Activated T-cell treated with anti-CD3 and anti-CD28 coated beads for 48 hours (primary cell): ENCODE measurements at places on chromosomes 11 and 22.

GRCh38 chr11:73147771-73148681, 5.9 kb upstream of the FCHSD2 start:
- DNase-seq = no peak

GRCh38 chr11:10692531-10693115, 932 bp downstream of the IRAG1 start:
- DNase-seq = no peak

GRCh38 chr11:57373146-57373545, 7.8 kb downstream of the PRG3 start:
- DNase-seq = no peak

- DNase-seq = no peak
These were observed 67.5 kb upstream of the SCUBE2 start for GRCh38 chr11:9158898-9159391.

DNA sequence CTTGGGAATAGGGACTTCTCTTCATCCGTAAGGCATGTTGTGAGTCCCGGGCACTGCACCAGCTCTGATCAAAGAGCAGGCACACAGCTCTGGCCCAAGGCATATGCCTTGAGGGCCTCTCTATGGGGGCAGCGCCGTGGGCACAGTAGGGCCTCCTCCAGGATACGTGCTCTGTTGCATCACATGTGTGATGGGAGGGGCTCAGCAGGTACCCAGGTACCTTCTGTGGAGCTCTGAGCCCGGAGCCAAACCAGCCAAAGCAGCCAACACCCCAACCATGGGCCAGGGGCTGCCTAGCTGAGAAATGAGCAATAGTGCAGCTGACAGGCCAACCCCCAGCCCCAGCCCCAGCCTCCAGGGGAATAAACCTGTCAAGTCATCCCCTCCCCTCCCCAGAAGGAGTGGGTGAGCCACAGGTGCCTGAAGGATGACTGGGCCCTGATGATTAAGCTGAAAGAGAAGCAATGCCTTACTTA, 79.7 kb upstream of the SHISAL1 start:
- DNase-seq = no peak

DNA sequence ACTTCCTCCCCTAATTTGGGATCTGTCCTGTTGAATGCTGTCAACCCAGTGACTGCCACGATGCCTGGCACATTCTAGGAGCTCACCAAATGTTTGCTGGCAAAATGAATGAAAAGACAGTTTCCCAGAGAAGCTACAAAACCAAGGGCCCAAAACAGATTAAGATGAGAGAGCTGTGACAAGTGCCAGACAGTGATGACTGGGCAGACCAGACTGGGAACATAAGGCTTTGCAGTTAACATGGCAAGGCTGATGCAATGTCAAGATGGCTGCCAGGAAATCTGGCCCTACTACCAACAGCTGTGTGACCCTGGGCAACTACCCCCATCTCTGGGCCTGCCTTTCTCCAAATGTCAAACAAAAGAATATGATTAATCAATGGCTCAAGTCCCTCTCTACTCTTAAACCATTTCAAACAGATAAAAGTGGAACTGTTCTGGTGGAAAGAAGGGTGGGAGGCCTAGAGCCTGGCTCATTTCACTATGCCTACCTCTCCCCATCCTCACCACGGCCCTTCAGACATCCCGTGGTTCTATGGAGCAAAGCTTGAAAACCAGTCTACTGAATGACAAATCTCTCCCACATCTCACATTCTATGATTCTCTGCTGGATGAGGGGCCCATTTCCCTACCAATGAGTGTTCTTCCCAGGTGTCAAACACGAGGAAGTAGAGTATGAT, 12.8 kb downstream of the AP1B1 start:
- no peak for DNase-seq

DNA sequence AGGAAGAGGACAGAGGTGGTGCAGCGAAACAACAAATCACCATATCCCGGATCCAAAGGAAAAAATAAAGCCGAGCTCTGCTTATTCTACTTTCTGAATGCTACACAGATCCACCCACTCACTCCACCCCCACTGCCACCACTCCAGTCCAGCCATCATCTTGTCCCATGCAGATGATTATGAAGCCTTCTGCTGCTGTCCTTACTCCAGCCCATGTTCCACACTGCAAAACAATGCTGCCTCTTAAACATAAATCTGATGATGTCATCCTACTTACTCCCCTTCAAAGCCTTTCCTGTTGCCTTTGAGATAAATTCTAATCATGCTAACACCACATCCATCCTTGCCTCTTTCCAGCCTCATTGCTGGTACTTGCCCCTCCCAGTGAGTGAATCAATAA, 6.5 kb upstream of the DRD2 start:
- no peak for DNase-seq

- no peak for DNase-seq
These were observed 32.3 kb upstream of the RFPL3 start for GRCh38 chr22:32325416-32325801.

DNA sequence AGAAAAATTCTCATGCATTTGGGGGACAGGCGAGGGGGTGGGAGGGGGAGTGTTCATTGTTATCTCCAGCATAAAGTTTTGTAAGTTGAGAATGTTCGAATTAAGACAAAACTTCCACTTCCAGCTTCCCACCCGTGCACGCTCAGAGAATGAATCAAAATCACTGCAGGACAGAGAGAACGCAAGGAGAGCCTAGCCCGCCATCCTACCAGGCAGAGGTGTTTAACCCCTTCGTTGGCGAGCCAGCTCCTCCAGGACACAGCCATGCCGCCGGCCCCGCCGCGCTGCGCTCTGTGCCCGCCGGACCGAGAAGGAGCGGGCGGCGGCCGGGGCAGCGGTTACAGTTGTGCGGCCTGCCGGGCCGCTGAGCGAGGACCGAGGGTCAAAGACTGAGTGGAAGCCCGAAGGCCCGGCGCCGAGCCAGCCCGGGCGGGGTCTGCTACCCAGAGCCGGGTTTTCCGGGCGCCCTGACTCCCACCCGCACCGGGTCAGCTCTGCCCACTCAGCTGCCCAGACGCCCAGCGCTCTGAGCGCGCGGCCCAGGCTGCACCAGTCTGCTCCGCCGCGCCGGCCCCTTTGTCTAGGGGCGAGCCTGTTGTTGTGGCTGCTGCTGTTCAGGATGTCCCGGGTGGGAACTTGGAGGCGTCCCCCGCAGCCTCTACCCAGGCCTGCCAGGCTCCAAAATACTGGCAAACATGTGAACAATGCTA, at the start of gene NOX4:
NOX4 (minus strand) TSS at position 395 of the 710 bp plus-strand sequence; CDS start at position 266, 129 bp downstream.
- no peak for DNase-seq

DNA sequence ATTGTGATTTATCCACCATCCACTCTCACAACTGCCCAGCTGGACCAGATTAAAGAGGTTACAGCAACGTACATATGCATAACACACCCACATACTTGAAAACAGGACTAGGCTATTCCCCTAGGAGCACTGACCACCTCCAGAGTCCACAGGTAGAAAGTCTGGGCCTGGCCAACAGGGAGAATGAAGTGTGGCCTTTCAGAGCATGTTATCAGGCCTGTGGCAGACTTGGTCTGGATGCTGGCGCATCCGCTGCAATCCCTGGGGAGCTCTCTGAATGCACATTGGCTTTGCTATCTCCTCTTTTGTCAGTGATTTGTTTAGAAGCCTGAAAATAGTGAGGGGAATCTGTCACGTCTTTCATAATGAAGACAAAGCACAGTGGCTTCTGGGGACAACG, 86.7 kb downstream of the C11orf58 start:
- DNase-seq = no peak

DNA sequence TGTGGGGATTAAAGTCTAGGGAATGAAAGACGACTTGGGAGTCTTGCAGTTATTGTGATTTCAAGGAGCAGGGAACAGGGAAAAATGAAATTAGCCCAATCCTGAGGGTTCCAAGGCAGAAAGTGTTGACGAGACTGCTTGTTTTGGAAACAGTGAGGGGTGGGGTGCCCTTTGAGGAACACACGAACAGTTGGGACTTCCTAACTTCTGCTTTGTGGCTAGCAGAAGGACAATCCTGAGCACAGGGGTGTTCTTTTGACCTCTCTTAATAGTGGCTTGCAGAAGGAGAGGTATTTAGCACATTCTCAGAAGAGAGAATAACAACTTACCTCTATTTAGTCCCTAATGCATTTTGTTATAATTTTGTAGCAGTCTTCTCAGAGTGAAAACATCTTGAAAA, 545.9 kb upstream of the ARHGAP42 start:
- DNase-seq = no peak

GRCh38 chr11:6206456-6207180, 1.3 kb downstream of the C11orf42 start:
- no peak for DNase-seq

GRCh38 chr11:117998664-117999353, 12.6 kb downstream of the IL10RA start:
- DNase-seq = no peak

DNA sequence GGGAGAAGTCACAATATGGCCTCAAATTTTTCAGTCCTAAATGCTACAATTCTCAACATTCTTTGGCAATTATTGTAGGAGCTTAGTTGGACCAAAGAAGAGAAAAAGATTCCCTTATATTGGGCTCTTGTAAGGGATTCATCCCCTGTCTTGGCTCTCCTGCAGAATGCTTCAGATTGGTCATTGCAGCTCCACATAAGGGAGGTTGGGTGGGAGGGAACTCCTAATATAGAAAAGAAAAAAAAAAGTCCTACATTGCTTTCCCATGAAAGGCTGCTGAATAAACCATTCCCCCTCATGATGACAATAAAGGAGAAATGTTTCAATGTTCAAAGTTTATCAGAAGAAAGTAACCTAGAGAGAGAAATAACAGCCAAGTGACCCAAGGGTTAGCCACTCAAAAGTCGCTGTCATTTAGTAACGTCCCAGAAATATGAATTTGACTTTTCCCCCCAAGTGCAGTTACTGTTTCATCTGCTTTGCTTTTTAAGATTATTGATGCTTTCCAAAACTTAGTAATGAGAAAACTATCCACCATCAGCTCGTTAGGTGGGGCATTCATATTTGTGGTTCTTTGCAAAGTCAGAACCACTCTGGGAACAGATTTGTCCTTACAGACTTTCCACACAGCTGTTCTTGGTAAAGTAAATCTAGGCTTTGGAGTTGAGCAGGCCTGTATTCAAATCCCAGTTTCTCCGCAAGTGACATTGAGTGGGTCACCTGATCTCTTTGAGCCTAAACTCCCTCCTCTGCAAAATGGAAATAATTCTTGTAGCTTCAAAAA, 5.0 kb upstream of the SLC1A2 start:
- no peak for DNase-seq

DNA sequence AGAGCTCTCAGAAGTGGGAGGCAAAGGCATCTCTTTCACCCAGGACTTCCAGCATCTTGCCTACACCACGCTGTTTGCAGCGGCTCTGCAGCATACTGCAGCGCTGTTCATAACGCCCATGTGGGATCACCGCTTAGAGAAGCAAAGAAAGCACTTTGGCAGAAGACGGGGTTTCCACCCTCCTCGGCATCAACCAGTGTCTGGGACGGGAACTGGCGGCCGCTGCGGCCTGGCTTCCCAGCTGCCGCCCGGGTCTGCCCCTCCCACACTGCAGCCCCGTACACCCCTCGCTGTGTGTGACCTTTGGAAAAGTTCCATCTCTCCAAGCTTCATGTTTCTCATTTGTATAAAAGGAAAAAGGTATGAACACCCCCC, 545 bp upstream of the TIRAP start:
- peak; percentile 18 for DNase-seq

GRCh38 chr22:34992672-34993071, 73.3 kb upstream of the ISX start:
- no peak for DNase-seq

- no peak for DNase-seq
These were observed 2.8 kb upstream of the KCNJ5 start for GRCh38 chr11:128888034-128888985.

DNA sequence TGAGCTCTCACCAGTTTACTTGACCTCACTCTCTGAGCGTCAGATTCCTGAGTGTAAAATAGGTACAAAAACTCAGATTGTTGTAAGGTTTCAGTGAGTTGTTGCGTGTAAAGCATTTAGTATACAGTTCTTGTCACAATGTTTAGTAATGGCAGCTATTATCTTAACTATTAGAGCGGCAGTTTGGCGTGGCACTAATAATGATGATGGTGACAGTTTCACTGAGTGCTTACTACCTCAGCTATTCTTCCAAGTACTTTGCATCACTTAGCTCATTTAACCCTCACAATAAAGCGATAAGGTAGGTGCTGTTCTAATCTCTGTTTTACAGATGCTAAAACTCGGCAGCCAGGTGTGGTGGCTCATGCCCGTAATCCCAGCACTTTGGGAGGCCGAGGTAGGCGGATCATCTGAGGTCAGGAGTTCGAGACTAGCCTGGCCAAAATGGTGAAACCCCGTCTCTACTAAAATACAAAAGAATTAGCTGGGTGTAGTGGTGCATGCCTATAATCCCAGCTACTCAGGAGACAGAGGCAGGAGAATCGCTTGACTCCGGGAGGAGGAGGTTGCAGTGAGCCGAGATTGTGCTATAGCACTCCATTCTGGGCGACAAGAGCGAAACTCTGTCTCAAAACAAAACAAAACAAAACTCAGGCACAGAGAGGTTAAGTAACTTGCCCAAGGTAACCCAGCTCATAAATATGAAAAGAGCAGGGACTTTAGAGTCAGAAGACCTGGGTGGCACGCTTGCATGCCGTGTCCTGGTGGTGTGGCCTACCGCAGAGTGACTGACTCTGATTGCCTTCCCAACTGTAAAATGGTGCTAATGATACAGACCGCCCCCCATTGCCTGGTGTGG, 76.2 kb downstream of the PTPRJ start:
- no peak for DNase-seq

DNA sequence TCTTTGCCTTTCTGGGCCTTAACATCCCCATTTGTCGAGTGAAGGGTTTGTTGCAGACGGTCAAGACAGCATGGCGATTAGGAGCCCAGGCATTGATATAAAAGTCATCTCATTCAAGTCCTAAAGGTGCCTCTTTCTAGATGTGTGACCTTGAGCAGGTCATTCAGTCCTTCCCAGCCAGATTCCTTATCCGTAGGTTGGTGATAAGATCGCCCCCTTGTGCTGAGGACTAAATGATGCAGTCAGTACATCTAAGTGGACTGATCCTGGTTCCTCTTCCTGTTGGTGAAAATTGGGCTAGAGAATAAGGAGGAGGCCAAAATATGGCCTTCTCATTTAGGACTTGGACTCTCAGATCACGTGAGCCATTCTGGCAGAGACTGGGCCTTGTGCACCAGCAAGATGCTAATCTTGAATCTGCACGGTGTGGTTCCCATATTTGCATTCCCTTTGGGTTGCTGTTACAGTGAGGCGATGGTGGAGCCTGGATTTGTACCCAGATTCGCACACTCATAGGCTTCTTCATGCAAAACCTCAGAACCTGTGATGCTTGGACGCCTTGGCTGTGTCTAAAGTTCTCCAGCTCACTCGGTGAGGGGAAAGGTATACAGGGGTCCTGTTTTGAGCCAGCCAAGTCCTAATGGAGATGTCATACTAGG, 156.8 kb downstream of the MYO18B start:
- no peak for DNase-seq
